ENCODE measurements at places on chromosomes 6 and 20.

DNA sequence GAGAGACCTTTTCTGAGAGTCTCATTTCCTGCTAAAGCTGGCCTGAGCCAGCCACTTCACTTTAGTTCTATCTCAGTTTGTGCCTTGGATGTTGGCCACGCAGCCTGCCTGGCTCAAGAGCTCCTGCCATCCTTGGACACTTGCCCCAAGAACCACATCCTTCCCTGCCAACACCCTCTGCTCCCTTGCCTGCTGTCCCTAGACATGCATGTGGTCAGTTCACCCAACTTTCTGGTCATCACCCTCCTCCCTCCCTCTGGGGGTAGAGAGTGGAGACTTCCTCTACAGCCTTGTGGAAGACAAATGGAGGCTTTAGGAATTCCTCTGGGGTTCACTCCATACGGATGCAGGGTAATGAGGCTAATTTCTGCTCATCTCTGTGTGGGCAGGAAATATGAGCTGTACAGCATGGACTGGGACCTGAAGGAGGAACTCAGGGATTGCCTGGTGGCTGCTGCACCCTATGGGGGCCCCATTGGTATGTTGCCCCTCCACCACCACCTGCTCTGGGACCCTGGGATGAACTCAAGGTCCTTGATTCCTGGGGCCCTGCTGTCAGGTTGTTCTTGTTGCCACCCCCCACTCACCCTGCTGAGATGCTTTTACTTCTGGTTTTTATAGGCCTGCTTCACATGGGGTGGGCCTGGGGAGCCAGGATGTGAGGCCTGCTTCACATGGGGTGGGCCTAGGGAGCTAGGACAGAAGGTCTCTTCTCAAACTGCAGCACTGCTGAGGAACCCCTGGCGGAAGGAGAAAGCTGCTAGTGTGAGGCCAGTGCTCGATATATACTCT is 13.8 kb upstream of the PTPRA start:
- DNase-seq, result no peak

GRCh38 chr20:21995461-21995860 is 290.0 kb downstream of the PAX1 start:
- DNase-seq, result no peak

DNA sequence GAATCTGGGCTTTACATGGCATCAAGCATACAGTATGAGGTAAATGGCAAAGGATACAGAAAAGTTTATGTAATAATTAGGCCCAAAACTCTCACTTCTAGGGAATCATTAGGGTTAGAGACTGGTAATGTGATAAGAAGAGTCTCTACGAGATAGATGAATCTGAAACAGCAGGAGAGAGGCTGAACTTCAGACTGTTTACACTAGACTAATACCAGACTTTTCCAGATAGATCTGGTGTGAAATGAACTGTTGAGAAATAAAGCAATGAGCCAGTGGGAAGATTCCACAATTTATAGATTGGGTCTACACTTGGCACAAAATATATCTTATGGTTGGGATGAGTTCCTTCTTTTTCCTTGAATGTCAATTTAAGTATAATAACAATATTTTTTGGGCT is 134.3 kb downstream of the MAN1A1 start:
- DNase-seq, result no peak

DNA sequence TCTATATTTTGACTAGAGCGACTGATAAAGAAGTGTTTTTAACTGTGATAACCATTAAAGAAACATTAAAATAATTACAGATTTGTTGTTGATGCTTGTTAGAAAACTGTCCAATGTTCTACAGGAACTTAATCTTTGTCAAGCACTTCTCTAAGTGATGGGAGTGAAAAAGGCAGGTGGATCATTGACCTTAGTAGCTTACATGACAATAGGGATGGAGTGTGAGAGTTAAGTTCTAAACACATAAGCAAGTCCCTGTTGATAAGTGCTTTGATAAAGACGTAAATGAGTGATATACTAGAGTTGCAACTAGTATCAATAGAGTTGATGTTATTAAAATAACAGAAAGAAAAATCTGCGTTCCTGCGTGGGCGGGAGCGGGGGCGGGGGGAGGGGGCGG is 931.5 kb upstream of the EPHA7 start:
- no peak for DNase-seq

GRCh38 chr6:67986694-67987232 is 648.3 kb upstream of the ADGRB3 start:
- no peak for DNase-seq

- no peak for DNase-seq
These were observed 136.7 kb upstream of the RALGAPA2 start for GRCh38 chr20:20849161-20849560.
